ENCODE measurements at places on chromosomes 1 and 21. TPM values are rescaled to one million over a fixed set of nuclear protein-coding genes. Genes with fewer than 3 reads are reported as not detected.

DNA sequence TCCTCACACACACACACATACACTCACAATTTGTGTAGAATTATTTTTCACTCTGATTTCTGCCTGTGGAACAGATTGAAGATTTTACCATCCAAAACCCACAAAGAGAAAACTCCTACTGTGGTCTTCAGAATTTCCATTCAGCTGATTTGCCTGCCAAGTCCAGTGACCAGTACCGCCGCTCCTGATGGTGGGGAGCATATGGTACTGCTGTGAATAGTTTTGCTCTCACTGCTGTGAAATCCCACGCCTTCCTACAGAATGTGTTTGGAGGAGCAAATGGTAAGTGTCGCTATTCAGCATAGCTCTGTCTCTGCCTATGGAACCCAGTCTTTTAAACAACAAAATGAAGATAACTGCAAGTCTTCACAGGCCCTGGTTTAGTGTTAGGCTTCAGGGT, 629.5 kb downstream of the LMO4 start:
- DNase-seq, result no peak

- DNase-seq, result peak; percentile 37
Observed at GRCh38 chr1:209769971-209770370, 14.1 kb downstream of the TRAF3IP3 start.

GRCh38 chr1:169860187-169860586, 33.5 kb downstream of the SCYL3 start:
- no peak for DNase-seq

The NBPF4 gene
- not detected for total RNA-seq

DNA sequence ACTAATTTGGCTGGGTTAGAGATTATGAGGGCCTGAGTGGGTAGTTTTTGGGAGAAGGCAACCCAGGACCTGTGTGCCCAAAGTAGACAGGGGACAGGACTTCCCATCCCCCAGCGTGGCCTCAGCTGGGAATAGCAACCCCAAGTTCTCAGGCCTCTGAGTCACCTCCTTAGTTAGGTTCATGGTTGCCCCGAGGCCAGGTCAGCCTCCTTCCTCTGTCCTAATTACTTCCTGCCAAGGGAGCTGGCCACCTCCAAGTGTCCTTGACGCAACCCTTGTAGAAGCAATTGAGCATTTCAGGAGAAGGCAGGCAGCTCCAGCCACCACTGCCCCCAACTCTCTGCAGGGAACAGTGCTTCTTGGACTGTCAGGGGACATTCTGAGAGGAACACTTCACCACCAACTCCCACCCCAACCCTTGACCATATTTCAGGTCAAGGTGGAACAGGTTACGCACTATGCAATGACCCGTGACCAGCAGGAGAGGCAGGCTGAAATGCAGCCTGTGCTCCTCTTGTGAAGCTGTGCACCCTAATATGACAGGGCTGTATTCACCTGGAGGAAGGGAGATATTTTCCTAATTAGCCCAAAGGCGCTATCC, 5.1 kb upstream of the NT5C1A start:
- no peak for DNase-seq

DNA sequence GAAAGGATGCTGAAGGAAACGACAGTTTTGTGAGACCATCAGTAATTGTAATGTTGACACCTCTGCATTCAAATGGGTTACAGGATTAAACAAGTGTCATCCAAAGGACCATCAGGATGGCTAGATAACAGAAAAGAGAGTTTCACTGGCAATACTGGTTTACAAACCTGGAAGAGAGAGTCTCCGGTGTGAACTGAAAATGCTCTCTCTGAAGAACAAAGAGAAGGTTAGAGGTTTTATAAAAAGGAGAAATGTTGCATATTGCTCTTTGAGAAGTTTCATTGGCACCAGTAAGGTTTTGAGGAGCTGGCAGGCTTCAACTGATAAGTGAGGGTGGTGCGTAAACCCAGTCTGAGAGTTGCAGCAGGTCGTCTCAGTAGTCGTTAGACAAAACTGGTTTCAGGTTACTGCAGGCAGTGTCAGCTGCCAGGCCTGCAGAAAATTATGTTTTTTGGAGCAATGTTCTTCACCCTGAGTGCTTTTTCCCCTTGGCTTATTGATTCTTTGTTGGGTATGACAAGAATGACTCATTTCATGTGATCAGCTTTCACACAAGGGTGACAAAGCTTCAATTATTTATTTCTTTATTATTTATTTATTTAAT, 42.2 kb downstream of the KCNK1 start:
- no peak for DNase-seq

- no peak for DNase-seq
Observed at GRCh38 chr1:246537441-246537840, 28.6 kb downstream of the TFB2M start.

- no peak for DNase-seq
Observed at GRCh38 chr1:226951286-226952117, 11.4 kb downstream of the COQ8A start.

DNA sequence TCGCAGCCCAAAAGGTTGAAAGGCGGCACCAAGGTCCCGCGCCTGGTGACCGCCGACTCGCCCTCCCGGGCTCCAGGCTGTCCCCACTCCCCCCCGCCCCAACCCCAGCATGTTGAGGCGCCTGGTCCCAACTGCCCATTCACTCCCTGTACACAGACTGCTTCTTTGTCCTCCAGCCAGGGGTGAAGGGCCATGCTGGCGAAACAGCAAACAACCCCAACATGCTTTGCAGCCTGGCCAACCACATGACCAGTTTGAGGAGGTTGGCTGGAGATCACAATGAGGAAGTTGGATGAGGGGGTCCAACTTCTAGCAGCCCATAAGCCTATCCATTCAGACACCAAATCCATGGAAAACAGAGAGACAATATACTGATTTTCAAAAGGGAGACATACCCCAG, 13.5 kb downstream of the PDE9A start:
- no peak for DNase-seq

The MTARC2 gene
- 2.0 TPM for total RNA-seq

DNA sequence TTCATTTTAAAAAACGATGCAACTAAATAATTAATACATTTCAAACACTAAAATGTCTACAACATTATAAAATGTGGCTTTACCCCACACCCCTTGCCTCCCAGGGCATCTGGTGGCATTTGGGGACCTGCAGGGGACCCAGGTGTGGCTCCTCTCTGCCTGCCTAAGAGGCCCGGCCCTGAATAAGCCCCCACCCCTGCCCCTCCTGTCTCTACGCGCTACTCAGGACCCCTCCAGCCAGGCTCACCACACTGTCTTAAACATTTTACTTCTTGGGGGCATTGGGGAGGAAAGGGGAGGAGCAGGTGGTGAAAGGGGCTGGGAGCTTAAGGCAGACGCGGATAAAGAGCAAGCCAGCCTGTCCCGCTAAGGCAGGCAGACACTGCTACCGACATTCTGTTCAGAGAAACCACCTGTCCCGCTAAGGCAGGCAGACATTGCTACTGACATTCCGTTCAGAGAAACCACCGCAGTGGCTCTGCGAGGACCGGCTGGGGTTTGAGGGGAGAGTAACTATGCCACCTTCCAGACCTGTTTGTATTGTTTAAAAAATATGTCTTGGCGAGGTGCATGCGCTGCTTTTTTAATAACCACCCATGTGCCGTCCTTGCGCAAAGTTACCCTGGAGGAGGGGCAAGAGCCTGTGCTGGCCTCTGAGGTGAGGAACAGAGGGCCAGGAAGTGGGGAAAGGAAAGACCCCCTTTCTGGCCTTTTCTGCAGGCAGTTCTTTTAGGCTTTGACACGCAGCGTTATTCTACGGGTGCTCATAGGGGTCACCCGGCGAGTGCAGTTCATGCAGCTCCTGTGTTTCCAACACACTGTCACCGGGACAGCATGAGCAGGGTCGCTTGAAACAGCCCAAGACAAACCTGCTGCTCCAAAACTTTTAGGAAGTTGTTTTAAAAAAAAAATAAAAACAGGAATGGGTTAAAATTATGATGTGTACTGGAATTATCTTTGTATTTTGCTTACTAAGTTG, 51.3 kb upstream of the RIPK4 start:
- DNase-seq, result no peak

The LDLRAD1 gene
- total RNA-seq, result not detected

DNA sequence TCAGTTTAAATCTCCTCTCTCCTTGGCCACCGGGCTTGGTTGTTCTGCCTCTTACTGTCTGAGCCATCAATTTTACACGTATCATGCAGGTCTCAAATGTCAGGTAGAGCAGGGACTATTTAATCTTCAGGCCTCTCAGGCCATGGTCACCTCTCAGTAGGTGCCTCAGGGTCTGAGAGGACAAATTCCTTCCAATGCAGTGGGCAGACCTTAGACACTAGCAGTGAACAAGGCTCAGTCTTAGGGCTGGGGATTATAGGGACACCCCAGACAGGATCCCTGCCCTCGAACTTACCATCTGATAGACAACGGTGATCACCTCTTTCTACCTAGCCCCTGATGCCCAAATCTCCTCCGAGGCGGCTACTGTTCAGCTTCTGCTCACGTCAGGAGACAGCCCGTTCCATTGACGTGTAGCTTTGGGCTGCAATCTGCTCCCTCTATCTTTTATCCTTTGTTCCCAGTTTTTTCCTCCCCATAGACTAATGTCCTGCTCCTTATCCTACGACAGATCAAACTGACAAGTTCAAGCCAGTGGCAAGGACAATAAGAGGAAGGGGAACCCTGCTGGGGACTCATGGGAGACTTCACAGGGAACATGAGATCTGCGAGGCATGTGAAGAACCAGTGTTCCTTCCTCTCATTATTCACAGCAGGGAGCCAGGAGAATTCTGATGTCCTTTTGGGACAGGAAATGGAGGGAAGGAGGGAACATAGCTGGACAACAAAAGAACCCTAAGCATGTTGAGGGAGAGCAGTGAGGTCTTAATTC, 1.4 kb upstream of the MYOG start:
- no peak for DNase-seq

The EPHB2 gene
- 24.9 TPM for total RNA-seq

The SLAMF6 gene
- not detected for total RNA-seq

DNA sequence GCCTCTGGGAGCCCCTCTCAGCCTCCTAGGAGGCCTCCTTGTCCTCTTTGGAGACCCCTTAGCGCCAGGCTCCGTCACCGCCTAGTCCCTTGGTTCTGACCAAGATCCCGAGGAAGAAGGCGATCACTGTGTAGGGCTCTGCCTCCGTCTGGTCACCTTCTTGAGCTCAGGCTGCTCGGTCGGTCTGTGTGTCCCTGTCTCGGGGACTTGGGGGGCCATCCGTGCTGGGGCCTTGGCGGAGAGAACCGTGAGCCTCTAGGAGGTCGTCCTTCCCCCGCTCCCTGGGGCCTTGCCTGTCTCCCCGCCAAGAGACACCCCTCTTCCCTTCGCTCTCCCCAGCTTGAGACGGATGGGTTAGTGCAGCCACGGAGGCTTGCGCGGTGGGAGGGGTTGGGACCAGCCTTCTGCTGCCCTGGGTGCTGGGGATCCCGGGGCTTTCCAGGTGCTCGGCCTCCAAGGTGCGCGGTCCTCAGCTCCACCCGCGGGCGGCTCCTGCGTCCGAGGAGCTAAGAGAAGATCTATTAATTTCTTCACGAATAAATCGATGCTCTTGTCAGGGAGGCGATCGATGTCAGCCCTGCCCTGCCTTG, 701 bp upstream of the INSRR start:
- peak; percentile 26 for DNase-seq

DNA sequence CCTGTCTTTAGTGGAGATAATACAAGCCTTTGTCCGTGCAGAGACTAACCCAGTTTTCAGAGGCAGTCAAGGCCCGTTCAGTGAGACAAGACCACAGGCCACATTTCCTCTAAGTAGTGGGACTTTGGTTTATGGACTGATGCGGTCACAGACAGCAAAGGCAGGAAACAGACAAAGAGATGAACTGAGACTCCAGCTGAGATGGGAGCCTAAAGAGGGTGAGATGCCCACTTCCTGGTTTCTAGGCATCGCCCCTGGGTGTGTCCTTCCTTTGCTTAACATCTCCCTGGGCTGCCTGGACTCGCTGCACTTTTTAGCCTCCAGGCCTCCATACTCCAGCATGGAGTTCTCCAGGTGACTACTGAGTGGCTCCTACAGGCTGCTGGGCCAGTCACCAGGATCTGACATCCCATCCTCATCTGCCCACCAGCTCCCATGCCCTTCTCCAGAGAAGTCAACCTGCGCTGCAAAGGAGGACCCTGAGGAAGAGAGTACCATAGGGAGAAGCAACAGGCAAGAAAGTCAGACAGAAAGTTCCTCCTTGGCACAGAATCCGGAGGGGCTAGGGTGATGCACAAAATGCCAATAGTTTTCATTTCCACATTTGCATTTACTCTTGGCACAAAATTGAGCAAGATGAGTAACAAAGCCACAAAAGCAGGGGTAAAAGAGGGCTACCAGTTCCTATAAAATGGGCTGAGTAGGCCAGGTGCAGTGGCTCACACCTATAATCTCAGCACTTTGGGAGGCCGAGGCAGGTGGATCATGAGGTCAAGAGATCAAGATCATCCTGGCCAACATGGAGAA, 15.1 kb downstream of the THEMIS2 start:
- no peak for DNase-seq

GRCh38 chr1:161733526-161733925, 12.2 kb downstream of the FCRLB start:
- DNase-seq, result peak; percentile 91

The MAP3K7CL gene
- 6.9 TPM for total RNA-seq

The SLC25A33 gene
- total RNA-seq, result 4.7 TPM

- DNase-seq, result no peak
Observed at GRCh38 chr1:65372557-65372956, 47.9 kb upstream of the LEPR start.

DNA sequence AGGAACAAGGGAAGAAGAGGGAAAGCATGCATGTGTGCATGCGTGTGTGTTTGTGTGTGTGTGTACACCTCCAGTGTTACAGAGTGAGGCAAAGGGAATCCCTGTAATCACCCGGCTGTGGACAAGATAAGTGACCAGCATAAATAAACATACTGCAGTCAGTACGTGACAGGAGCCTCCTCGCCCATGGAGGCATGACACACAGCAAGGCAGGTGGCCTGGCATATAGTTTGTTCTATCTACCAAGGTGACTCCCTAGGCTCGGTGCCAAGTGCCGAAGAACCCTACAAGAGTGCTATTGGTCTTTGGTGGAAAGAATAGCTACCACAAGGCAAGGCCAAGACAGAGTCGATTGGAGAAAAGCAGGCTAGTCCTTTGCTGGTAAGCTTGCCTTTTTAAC, 31.7 kb upstream of the HEATR1 start:
- DNase-seq, result no peak

- no peak for DNase-seq
Observed at GRCh38 chr1:40954626-40955025, 24.9 kb upstream of the CTPS1 start.

The HPCAL4 gene
- total RNA-seq, result under 0.01 TPM

DNA sequence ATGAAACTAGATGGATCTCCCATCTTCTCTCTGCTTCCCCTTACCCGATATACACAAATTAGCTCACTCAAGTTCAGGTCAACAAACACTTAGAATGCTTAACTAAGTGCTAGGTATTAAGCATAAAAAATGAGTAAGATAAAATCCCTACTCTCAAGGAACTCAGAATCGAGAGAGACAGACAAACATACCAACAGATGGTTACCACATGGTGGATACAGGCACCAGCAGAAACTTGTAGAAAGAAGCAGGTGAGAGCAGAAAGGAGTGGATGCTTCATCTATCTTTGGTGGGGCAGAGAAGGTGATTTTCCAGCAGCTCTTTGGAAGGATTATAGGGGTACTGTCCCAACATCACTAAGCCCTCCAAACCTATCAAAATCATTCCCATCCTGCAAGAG, 32.2 kb downstream of the C8B start:
- DNase-seq, result no peak
